ENCODE measurements at places on chromosomes 11 and 22.

GRCh38 chr22:46962406-46962805 is 200.0 kb downstream of the TBC1D22A start:
- DNase-seq = no peak

DNA sequence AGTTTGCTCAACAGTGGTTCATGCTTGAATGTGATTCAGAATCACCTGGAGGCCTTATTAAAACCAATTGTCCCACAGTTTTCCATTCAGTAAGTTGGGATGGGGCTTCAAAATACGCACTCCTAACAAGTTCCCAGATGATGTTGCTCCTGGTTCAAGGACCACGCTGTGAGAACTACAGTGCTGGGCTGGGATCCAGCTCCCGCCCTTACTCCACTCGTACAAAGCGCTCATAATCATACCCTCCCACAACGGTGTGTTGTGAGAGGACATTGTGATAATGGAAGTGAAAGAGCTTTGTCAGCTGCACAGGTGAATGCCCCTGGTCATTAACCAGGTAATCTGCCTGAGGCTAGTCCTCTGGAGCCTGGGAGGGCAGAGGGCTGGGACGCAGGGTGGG is 1.3 kb upstream of the CD82 start:
- DNase-seq = no peak

DNA sequence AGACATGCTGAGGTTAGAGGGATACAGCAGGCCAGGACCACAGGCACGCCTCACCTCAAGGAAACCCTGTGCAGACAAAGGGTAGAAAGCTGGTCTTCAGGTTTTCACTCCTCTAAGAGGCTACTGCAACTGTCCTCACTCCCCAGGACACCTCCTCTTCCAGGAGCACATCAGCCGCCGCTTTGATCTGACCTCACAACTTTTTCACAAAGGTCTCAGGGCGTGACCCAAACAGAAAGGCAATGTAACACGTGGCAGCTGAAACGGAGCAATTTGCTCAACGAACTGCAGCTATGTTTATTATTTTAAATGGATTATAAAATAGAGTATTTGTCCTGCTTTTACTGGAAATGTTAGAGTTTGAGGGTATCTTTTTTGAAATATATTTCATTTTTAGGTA is 46.1 kb downstream of the LARGE1 start:
- DNase-seq = no peak

DNA sequence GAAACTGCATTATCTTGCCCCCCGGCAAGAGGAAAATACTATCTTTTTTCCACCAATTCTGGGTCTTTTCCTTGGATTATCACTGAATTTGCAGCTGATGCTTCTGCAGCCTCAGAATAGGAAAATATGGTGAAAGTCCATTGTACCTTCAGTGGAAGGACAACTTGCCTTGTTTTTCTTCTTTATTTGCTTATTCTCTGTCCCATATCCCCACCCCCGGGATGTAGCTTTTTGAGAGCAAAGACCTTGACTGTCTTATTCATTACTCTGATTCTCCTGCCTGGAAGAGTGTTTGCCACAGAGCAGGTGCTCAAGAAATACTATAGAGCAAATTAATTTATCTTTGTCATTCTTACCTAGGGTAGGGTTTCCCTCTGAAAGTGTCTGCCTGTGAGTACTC is 29.5 kb downstream of the UBASH3B start:
- DNase-seq = no peak

GRCh38 chr22:50504369-50505211 is 2.9 kb downstream of the LMF2 start:
- DNase-seq = no peak

DNA sequence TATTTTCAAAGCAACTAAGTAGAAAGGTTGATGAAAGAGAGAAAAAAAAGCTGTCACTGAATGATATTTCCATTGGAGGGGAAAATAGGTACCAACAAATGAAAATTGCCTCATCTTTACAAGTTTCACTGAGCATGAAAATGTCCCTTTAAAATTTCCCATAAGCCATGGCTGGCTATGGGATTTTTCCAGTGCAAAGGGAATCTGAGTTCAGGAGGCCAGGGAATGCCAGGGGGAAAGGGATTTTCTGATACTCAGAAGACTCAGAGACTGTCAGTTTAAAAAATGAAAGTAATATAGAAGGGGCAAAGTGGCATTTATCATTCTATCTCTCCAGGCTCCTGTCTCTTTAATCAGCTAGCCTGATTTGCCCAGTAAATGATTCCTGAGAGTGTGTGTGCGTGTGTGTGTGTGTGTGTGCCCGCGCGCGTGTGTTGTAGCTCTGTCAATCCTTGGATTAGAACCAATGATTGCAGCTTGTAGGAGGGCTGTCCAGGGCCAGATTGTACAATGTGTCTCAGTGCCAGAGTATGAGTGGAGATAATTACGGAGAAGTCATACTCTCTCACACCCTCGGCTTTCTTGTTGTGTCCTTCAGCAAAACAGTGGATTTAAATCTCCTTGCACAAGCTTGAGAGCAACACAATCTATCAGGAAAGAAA is at the start of gene NTM:
Gene NTM (plus strand): TSS at position 526 of the 662 bp plus-strand sequence.
- DNase-seq = no peak

Data from cortex of kidney (tissue), 1 donor.